ENCODE measurements at places on chromosomes 4 and X. TPM values are rescaled to one million over a fixed set of nuclear protein-coding genes. Genes with fewer than 3 reads are reported as not detected.

GRCh38 chr4:48564151-48564550, 74.1 kb downstream of the ZAR1 start:
- DNase-seq: no peak

GRCh38 chrX:71577682-71578081, 555 bp upstream of the GCNA start:
- no peak for DNase-seq

The ABLIM2 gene
- 7.4 TPM for polyA plus RNA-seq

The SPOCK3 gene
- 0.48 TPM for polyA plus RNA-seq

The DTHD1 gene
- 0.14 TPM for polyA plus RNA-seq
